ENCODE measurements at places on chromosomes 2 and 18. TPM values are rescaled to one million over a fixed set of nuclear protein-coding genes. Genes with fewer than 3 reads are reported as not detected.

GRCh38 chr18:74063557-74063956 lies 84.1 kb downstream of the FBXO15 start:
- no peak for DNase-seq

DNA sequence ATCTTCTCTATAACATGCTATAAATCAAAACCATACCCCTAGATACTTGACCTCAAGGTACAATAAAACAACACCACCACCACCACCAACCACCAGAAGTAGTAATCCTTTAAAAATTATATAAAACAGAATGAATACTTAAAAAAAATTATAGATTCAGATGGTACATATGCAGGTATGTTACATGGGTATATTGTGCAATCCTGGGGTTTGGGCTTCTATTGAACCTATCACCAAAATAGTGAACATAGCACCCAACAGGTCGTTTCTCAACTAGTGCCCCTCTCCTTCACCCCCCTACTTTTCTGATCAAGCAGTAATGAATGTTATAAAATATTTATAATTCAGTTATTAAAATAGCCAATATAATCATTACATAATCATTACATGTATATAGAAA lies 71.1 kb upstream of the CHN1 start:
- no peak for DNase-seq

GRCh38 chr18:73340135-73340977 lies 472.6 kb upstream of the NETO1 start:
- no peak for DNase-seq

ABHD1 gene
- total RNA-seq = 2.1 TPM

Measured in dorsolateral prefrontal cortex (tissue), 122 donors.